A549 treated with AZD2906 at 1 μM for 4 hours (cell line): ENCODE measurements at places on chromosomes 11 and 22. TPM values are rescaled to one million over a fixed set of nuclear protein-coding genes. Genes with fewer than 3 reads are reported as not detected.

The SAA4 gene
- total RNA-seq, result not detected in 5 replicates

The C22orf42 gene
- total RNA-seq, result not detected in 5 replicates

The MUC6 gene
- total RNA-seq, result 0.05 TPM in 1 of 5 replicates, not detected in the others

The HTR3B gene
- total RNA-seq, result not detected in 5 replicates

The IGF2 gene
- 1.7 to 2.9 TPM (median 2.4 TPM) in 5 replicates for total RNA-seq

The SLC22A6 gene
- not detected in 5 replicates for total RNA-seq

The SOX6 gene
- 0.01 to 0.15 TPM (median 0.07 TPM) in 5 replicates for total RNA-seq

The RRM1 gene
- 72.7 to 95.1 TPM (median 75.6 TPM) in 5 replicates for total RNA-seq
